Globus pallidus (tissue), 1 donor: ENCODE measurements at places on chromosomes 13 and 19.

GRCh38 chr19:19064811-19065745 lies 1.3 kb downstream of the SLC25A42 start:
- DNase-seq: no peak

GRCh38 chr13:111006506-111007031 lies 91.7 kb upstream of the ANKRD10 start:
- peak; percentile 37 for DNase-seq

DNA sequence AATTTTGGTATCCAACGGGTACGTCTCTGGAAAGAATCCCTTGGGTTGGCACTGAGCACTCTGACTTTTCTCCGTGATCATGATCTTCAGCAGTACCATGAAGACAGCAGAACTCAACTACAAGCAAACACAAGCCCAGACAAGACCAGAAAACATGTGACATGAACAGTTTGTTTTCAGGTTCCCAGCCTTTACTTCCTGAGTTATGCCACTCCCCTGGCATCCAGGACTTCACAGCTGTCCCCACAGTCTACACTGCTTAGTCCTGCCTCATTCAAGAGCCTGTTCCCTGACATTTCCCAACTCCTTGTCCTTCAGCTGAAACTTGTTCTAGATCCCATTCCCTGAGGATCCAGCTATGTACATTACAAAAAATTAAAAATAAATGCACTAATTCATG lies 4.9 kb upstream of the N4BP2L1 start:
- no peak for DNase-seq

DNA sequence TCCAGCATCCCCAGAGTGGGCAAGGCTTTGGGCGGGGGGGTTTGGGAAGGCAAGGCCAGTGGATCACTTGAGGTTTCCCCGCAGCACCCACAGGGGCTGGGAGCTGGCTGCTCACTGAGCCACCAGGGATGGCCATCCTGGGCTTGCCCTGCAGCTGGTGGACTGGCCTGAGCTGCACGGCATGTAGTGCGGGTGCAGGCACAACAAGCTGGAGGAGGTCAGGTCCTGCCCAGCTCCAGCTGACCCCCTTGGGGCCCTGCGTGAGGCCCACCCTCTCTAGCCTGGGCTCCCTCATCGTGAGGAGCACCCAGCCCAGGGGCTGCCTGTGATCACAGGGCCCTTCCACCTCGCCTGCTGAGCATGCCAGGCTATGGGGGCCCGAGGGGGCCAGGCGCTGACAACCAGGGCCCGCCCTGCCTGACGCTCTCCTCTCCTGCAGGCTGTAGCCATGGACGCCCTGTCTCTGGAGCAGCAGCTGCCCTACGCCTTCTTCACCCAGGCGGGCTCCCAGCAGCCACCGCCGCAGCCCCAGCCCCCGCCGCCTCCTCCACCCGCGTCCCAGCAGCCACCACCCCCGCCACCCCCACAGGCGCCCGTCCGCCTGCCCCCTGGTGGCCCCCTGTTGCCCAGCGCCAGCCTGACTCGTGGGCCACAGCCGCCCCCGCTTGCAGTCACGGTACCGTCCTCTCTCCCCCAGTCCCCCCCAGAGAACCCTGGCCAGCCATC lies 22.9 kb downstream of the COMP start:
- DNase-seq: no peak

- no peak for DNase-seq
Observed at GRCh38 chr13:101654883-101655282, 202.4 kb downstream of the ITGBL1 start.

- DNase-seq: no peak
Observed at GRCh38 chr19:34319785-34320184, 45.2 kb upstream of the GPI start.

- DNase-seq: no peak
Observed at GRCh38 chr19:41688098-41688497, at the start of gene CEACAM7. CEACAM7 (minus strand) TSS chr19:41688270; CDS start chr19:41688165, 105 bp downstream.

- DNase-seq: peak; percentile 99
Observed at GRCh38 chr13:41547251-41548000, 90.1 kb downstream of the RGCC start.

DNA sequence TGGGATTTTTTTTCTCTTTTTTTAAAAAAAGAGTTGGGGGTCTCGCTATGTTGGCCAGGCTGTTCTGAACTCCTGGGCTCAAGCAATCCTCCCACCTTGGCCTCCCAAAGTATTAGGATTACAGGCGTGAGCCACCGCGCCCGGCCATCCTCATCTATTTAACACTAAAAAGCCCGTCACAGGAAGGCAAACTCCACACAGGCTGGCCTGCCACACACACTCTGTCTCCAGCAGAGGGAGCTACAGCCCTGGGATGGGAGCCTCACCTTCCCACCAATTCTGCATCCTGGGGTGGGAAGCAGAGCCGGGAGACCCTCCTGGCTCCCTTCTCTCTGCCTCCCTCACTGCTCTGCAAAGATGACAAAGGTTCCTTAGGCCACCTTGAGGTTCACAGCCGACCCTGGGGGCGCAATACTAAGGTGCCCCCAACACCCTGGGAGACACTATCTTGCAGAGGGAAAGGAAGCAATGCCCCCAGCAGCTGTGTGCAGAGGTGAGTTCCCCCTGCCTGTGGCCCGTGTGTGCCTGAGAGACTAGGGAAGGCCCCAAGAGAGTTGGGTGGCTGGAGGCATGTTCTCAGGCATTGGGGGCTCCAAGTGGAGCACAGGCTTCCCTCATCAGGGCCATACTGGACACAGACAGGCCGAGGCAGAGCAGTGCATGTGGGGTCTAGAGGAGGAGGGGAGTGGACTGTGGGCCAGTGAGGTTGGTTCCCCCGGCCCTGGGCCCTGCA lies 27.4 kb upstream of the TIMM44 start:
- DNase-seq: no peak

GRCh38 chr13:79859756-79860155 lies 378.8 kb downstream of the NDFIP2 start:
- DNase-seq: no peak

- no peak for DNase-seq
Observed at GRCh38 chr19:32580353-32580900, 563 bp upstream of the PDCD5 start.

GRCh38 chr19:29560313-29561075 lies 34.7 kb downstream of the VSTM2B start:
- DNase-seq: no peak

DNA sequence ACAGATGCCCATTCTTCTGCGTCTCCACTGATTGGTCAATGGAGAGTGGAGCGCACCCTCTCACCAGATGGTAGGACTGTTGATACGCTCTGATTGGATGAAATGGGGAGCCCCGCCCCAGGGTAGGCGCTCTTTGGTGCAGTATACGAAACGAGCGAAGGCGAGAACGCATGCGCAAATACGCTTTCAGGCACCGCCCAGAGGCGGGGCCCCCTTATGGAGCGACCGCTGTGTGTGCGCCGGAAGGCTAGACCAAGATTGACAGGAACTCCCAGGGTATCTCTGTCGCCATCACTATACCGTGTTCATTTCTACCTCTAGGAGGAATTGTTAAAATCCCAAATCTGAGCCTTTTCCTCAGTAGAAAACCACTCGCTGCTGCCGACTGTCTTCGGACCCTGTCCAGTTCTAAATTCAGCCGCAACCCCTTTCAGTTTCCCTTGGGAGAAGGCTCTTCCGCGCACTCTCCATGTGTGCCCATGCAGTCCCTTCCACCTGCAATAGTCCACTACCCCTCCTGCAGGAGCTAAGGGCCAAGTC lies 720 bp upstream of the HNRNPL start:
- no peak for DNase-seq

DNA sequence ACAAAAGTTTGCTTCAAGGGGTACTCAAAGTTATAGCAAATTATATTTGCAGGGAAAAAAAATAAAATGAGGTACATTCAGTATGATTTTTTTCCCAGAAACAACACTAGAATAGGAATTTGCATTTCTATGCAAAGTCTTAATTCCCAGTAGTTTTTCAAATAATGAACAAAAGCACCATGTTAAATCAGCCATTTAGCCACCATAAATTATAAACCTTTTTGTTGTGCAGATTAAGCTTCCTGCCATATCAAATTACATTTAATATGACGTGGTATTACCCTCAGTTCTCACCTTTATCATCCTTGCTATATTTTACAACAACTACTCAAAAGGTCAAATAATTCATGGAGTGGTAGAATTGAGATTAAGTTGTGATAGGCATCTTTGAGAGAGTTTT lies 136.6 kb upstream of the FRY start:
- no peak for DNase-seq

- no peak for DNase-seq
Observed at GRCh38 chr13:45763419-45763818, 61.3 kb downstream of the CBY2 start.

- peak; percentile 4 for DNase-seq
Observed at GRCh38 chr19:50252111-50252886, 48.9 kb downstream of the MYH14 start.

DNA sequence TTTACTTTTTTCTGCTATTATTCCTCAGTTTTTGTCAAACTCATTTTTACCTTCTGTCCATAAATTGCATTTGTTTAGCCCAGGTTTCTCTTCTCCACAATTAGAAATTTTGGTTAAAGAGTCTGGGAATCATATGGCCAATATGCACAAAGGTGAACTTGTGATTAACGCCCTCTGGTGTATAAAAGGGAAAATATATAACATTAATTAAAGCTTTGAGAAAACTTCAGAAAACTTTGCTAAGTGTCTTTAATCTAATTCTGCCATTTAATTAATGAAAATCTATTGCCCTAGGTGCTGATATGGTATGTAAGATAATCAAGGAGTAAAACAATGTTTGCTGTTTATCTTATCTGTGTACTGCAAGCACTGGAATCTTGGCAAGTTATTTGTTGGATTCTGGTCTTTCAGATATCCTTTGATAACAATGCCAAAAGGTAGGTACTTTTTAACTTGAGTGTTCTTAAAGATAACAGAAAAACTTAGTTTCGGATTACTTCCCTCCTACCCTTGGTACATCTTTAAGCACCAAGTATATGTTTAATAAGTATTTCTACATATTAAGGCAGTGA lies 402.6 kb downstream of the SUCLA2 start:
- no peak for DNase-seq

GRCh38 chr13:23776698-23777574 lies 112.3 kb downstream of the MIPEP start:
- DNase-seq: no peak

GRCh38 chr19:30087381-30088138 lies 145.5 kb downstream of the URI1 start:
- peak; percentile 30 for DNase-seq

DNA sequence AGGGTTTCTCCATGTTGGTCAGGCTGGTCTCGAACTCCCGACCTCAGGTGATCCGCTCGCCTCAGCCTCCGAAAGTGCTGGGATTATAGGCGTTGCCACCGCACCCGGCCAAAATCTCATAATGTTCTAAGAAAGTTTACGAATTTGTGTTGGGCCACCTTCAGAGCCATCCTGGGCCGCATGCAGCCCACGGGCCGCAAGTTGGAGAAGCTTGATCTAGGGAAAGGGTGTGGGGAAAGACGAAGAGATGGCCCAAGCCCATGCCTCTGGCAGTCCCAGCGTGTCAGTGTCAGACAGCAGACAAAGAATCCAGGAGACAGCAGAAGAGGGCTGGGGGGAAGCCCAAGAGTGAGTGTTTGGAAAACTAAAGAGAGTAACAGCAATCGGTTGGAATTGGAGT lies 17.3 kb upstream of the PNMA8C start:
- DNase-seq: no peak

DNA sequence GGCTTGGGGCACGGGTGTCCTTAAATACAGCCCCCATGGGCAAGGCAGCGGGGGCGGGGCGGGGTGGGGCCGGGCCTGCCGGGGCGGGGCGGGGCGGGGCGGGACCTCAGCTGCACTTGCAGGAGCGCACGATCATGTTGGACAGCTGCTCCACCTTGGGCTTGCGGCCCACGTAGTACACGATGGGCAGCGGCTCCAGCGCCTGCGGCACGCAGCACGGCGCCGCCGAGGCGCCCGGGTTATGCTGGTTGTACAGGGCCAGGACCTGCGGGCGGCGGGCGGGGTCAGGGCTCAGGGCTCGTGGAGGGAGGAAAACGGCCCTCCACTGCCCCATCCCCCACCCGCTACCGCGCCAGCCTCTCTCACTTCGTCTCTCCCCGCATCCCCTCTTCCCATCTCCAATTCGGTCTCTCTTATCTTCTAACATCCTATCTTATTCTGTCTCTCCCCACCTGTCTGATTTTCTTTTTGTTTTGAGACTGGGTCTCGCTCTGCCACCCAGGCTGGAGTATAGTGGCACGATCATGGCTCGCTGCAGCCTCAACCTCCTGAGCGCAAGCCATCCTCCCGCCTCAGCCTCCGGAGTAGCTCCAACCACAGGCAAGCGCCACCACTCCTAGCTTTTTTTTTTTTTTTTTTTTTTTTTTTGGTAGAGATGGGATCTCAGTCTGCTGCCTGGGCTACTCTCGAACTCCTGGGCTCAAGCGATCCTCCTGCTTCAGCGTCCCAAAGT lies 21.1 kb downstream of the CCDC97 start:
- no peak for DNase-seq

- no peak for DNase-seq
Observed at GRCh38 chr19:48645620-48646000, 377 bp downstream of the CA11 start.

DNA sequence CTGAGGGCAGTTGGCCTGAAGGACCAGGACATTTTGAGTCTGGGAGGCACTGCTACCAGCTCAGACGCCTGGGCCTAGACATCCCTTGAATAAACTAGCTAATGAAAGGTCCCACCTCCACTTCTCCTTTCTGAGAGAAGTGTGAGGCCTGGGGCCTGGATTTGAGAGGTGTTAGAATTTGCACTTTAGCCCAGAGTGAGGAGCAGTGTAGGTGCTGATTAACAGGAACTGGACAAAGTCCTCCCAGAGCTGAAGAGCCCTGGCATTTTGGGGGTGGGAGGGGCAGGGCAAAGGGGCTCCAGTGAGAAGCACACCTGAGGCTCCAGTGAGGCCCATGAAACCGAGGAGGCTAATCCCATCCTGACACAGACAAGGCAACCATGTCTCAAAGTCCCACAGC lies 15.2 kb upstream of the SLC1A5 start:
- DNase-seq: no peak

- no peak for DNase-seq
Observed at GRCh38 chr19:17348700-17349099, 11.3 kb downstream of the GTPBP3 start.

DNA sequence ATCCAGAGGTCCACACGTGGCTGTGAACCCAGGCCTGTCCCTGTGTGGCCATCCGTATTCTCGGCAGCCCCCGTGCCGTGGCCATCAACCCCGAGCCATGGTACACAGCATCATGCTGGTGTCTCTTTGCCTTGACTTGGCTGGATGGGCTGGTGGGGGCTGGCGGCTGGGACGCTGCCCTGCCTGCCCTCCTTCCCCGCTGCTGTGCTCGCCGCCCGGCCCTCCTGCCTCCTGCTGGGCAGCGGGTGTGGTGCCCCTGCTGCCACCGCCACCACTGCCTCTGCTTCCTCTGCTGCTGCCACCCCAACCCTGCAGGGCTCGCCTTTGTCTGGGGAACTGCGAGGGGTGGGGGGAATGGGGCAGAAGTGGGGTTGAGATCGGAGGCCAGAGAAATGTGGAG lies 19.7 kb upstream of the EHD2 start:
- DNase-seq: no peak
